ENCODE measurements at places on chromosomes 3 and 15. TPM values are rescaled to one million over a fixed set of nuclear protein-coding genes. Genes with fewer than 3 reads are reported as not detected.

The CHRNA3 gene
- total RNA-seq = not detected

The PEAK1 gene
- 15.0 TPM for total RNA-seq

The RLBP1 gene
- total RNA-seq = not detected

The ITPKA gene
- 14.2 TPM for total RNA-seq

The CKMT1A gene
- not detected for total RNA-seq

The SPSB4 gene
- 0.58 TPM for total RNA-seq

The NR1I2 gene
- total RNA-seq = not detected

The GATM gene
- 1.3 TPM for total RNA-seq

The SPESP1 gene
- total RNA-seq = 7.9 TPM

The OCA2 gene
- total RNA-seq = 0.23 TPM

The RBMS3 gene
- total RNA-seq = 13.8 TPM

The AADACL2 gene
- total RNA-seq = not detected

The GNAT1 gene
- not detected for total RNA-seq

The C3orf20 gene
- total RNA-seq = not detected

The EXD1 gene
- total RNA-seq = not detected

The TRPM1 gene
- total RNA-seq = not detected

The PYGO1 gene
- 10.5 TPM for total RNA-seq
